ENCODE measurements at places on chromosomes 16 and 17. TPM values are rescaled to one million over a fixed set of nuclear protein-coding genes. Genes with fewer than 3 reads are reported as not detected.

Gene KRT20
- not detected for total RNA-seq

Gene OR2C1
- not detected for total RNA-seq

Gene NPIPA7
- total RNA-seq: 6.7 TPM

Gene TSNAXIP1
- total RNA-seq: 1.1 TPM

Measured in myocyte (in vitro differentiated cells).